Stimulated activated CD8-positive, alpha-beta memory T cell treated with anti-CD3 and anti-CD28 coated beads, Interleukin-7, amount 100 ng/mL, for 4 hours (primary cell): ENCODE measurements at places on chromosomes 12 and 14.

GRCh38 chr12:116709768-116710167 lies 28.1 kb downstream of the SPRING1 start:
- DNase-seq = no peak

DNA sequence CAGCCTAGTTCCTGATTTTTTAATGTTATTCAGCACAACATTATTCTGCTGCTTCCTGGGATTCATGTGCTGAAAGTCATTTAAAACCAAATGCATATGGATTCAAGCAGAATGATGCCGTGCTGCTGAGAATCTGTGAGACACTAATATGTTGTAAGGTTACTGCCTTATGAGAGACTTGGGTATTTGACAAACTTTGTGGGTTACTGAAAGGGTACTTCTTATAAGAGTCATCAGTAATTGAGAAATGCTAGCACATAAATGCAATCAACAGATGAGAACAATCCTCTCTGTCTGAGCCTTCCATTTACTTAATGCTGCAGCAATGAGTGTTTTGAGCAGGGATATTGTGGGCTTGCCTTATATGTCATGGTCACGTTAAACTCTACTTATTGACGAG lies 175.7 kb downstream of the NPAS3 start:
- no peak for DNase-seq

DNA sequence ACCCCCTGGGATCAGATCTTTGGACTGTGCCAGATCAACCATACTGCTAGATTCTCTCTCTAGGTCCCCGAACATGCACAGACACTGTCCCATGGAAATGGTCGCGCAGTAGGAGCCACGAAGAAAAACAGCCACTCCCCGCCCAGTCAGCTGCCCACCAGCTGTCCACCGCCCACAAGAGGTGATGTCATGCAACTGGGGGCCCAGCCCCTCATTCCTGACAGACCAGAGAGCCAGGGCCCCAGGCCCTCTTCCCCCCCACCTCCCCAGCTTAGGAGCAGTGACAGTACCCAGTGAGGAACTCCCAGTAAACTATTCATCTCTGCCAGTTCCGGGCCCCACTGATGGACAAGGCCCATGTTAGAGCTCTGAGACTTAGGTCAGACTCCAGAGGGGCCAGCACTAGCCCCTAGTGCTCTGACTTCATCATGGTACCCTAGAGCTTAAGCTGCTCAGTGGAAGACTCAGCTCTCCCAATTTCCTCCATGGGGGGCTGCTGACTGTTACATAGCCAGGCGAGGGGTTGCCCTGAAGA lies 3.7 kb upstream of the TAMALIN start:
- DNase-seq = no peak

- DNase-seq = no peak
These were observed 35.7 kb upstream of the CLMN start for GRCh38 chr14:95355422-95355821.

- no peak for DNase-seq
These were observed 353.0 kb upstream of the SFSWAP start for GRCh38 chr12:131357920-131358319.

- no peak for DNase-seq
These were observed 544 bp downstream of the ABCD4 start for GRCh38 chr14:74302152-74302628.

DNA sequence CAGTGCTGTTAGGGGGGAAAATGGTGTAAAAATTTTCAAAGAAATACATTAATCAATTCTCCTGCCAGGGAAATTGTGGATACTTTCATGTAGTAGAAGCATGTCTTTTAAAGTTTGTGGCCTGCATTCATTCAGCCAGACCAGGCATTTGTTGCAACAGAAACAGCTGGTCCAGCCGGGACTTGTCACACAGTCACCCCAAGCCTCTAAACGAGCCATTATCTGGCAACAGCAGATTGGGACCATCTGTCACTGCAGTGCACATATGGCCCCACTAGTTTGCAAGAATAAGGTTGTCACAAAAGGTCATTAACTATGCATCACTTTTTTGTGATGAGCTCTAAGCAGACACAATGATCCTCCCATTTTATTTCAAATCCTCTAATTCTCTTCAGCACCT lies 193.9 kb downstream of the PHLDA1 start:
- no peak for DNase-seq

GRCh38 chr12:59084511-59085375 lies 164.4 kb upstream of the LRIG3 start:
- DNase-seq = no peak

GRCh38 chr14:55115460-55115859 lies 13.6 kb upstream of the LGALS3 start:
- no peak for DNase-seq

DNA sequence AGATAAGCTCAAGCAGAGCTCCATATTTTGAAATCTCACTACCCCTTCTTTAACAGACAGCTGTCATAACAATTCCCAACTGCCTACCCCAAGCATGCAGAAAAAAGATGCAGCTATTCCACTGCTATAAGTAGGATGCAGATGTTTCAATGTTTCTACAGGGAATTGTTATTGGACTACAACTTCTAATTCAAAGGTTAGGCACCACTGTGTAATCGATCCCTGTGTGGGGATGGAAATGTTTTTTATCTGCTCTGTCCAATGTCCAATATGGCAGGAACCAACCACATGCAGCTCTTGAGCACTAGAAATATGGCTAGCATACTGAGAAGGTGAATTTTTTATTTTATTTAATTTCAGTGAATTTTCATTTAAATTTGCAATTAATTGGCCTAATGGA lies 208.6 kb downstream of the SLC2A13 start:
- DNase-seq = no peak

DNA sequence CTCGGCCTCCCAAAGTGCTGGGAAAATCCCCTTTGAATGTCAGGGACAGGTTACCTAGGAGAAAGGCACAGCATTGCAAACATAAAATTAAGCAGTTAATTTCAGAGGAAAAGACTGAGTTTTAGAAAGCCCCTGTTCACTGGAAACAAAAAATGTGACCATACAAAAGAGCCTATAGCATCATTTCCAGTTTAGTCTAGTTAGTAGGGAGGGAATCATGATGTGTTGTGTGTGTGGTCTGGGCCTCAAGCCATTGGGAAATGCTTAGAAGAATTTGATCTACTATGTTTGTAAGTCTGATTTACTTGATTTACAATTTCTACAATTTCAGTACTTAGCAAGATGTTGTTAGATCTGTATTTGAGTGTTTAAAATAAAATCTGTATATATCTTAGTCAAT lies 47.1 kb upstream of the RERG start:
- DNase-seq = no peak

DNA sequence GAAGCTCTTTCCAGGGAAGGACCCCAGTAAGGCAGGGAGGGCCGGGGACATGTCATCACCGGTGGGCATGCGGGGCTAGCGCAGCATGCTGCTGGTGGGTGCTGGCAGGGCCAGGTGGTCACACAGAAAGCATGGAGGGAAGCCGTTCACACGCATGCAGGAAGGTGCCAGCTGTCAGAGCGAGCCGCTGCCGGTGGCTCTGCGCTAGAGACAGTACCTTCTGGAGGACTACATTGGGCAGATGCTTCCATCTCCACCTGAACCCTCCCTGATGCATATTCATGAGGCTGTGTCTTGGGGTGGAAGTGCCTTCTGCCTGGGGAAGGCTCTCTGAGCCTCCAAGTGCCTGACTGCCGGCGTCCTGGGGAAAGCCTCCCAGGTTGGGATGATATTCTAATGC lies 203.8 kb downstream of the CALM1 start:
- no peak for DNase-seq

DNA sequence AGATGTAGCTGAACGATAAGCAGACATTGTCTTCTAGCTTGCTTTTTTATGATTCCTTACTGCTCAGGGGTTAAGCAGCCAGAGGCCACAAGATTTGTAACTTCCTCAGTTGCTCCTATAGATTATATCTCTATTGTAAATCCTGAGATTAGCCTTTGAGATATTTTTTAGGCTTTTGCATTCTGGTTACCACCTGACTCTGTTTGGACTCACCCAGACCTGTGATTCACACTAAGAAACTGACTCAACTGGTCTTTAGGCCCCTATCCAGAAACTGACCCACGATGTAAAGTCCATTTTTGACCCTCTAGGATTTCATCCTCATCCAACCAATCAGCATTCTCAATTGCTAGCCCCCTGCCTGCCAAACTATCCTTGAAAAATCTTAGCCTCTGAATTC lies 194.4 kb downstream of the RASSF9 start:
- no peak for DNase-seq

- no peak for DNase-seq
These were observed 8.6 kb upstream of the HDAC7 start for GRCh38 chr12:47828008-47828975.

- DNase-seq = no peak
These were observed 365.4 kb downstream of the EMP1 start for GRCh38 chr12:13561923-13562322.

DNA sequence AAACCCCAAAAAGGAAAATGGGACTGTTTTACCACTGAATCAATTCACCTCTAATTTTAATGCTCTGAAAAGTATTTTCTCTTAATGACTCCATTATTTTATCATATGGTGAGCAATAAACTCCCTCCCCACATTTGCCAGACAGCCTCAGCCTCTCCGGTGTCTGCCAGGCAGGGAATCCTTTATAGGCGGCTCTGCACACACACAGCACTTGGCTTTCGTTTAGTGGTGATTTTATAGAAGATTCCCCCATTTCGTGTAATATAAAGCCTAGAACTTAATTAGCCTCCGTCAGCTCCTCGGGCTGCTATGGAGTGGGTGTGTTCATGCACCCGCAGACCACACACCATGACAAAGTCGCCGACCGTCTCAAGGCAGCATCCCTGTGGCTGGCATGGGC lies 10.1 kb upstream of the C14orf180 start:
- no peak for DNase-seq

GRCh38 chr12:84507956-84508850 lies 404.4 kb downstream of the SLC6A15 start:
- DNase-seq = no peak

- no peak for DNase-seq
These were observed 60.0 kb upstream of the DIO3 start for GRCh38 chr14:101501341-101501740.

DNA sequence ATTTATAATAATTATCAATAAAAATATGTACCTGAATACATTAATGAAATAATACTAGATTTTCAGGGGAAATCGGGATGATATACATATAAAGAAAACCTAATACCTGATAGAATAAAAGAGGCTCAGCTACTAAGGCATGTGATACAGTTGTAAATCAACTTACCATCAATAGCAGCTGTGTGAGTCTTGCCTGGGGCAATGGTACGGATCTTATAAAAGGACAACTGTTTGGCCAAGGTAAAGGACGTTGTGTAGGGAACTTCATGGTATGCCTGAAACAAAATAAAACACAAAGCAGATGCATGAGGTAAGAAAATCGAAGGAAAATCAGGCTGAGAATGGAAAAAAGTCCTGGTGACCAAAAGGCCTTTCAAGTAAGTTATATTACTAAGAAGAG lies 25.4 kb downstream of the NEK9 start:
- no peak for DNase-seq

- no peak for DNase-seq
These were observed 30.0 kb downstream of the CREBL2 start for GRCh38 chr12:12641650-12642049.

DNA sequence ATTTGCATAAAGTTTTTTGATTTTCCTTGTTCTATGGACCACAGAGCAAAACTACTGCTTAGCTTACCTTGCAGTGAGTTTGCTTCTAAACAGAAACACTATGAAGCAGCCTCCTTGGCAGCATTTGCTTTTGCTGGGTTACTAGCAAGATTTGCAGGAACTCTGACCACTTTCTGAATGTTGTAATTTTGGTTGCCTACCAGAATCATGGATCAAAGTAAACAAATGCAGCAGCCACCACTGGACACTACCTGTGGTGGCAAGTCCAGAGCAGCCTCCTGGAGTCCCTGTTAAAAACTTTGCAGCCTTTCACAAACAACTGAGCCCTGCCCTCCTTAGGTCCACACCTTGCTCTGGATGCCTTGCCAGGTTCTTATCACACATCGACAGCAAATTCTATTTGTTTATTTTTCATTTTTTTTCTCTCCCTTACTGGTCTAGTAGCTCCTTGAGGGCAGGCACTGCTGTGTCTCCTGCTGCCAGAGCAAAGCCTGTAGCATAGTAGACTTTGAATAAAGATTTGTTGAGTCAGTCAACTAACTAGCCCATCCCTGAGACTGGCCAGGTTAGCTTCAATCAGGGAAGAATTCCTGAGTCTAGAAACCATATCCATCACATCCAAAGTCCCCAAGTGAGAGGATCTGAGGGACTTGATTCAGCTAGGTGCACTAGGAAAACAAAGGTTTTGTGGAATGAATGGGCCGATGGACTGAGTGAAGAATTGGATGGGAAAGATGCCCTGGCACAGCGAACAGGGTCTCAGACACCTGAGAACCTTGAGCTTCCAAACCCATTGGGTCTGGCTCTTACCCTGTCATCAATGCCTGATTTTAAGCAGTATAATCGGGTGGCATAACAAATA lies 5.7 kb downstream of the TTC6 start:
- DNase-seq = no peak

DNA sequence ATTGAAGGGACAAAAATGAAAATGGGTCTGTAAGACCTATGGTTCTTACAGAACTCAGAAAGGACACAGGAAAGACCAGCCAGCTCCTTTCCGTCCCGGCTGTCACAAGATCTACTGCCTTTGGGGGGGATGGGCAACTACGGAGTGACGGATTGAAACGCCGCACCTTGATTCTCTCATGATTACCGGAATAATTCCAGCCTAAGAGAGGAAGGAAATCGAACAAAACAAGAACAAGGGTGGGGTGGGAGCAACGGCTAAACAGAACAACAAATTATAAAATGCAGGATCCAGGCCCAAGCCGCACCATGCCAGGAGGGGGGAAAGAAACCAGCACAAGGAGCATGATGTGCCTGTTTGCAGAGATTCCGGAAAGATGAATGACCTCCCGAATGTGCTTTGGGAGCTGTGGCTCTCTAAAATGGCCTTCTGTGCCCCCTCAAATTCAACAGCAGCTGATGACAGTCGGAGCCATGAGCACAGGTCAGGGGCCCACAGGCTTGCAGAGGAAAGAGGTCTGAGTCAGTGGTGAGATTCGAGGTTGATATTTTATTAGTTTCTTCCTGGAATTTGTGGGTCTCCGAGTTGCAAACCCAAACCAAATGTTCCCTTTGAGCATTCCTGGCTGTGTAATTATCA lies 72.1 kb downstream of the SPRING1 start:
- DNase-seq = no peak

DNA sequence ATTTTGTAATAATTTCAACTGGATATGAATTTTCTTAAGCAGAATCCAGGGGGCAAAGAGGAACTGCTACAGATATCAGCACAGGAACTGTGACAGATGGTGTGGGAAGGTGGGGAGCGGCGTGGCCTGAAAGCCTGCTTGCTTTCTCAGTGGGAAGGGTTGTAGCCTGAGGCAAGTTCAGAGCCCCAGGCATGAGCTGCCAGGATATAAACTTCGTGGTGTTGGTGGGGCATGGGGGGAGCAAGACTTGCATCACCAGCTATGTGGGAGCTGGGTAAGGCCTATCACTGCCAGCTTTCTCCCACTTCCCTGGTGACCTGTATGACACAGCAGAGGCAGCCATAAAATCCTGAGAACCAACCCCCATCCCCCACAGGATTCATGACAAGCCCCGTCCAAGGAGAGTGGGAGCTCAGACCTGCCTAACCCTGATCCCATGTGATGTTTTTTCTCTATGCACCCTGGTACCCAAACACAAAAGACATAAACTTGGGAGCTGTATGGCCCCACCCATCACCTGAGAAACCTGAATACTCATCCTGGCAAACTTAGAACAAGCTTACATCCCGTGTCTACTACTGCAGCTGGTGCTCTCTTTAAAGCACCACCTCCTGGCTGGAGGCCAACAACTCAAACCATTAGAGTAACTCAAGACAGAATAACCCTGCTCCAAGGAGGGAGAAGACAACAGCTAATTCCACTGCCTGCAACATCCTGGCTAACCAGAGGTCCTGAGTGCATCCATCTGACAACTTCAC lies 16.5 kb downstream of the CLEC1A start:
- DNase-seq = no peak

- DNase-seq = no peak
These were observed 395.7 kb upstream of the PDE3A start for GRCh38 chr12:19972325-19973288.
